ENCODE measurements at places on chromosomes 7 and 10.

DNA sequence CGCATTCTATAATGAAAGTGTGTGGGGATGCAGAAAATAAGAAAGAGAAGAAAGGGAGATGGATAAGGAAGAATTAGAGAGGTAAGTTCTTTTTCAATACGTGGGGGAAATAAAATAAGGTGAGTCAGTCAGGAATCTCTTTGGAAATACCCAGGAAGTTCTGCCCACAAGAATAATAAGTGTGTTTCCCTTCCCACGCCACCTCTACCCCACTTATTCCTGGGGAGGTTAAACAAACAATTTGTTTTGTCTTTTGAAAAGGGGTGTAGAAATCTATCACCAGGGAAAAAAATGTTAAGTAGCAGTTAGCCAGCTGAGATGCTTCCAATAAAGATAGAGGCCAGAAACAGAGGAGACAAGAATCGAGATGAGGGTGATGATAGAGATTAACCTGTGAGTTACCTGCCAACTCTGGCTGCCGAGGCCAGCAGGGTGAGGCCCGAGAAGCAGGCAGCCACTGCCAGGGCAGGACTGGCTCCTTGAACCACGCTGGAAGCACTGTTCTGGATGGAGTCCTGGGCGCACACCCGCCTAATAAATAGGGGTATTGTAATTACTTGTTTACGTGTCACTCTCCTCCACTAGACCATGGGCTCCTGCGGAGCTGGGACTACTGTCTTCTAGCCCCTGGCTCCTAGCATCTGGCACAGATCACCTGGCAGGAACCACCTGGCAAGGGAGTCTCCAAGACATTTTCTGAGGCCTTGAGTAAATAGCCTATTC, 191.3 kb downstream of the FGFR2 start:
- no peak for DNase-seq

DNA sequence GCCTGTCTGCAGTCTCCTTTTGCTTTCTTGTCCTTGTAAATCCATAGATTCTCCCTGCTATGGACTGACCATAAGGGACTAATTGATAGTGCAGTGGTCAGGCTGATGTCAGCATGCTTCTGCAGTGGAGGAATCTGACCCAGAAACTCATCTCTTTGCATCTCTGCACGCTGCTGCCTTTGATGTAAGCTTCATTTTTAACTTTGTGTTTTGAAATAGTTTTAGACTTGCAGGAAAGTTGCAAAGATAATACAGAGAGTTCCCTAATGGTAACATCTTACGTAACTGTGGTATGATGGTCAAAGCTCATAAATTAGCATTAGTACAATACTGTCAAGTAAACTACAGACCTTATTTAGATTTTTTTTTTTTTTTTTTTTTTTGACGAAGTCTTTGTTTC, 89.6 kb downstream of the GALNT17 start:
- no peak for DNase-seq

DNA sequence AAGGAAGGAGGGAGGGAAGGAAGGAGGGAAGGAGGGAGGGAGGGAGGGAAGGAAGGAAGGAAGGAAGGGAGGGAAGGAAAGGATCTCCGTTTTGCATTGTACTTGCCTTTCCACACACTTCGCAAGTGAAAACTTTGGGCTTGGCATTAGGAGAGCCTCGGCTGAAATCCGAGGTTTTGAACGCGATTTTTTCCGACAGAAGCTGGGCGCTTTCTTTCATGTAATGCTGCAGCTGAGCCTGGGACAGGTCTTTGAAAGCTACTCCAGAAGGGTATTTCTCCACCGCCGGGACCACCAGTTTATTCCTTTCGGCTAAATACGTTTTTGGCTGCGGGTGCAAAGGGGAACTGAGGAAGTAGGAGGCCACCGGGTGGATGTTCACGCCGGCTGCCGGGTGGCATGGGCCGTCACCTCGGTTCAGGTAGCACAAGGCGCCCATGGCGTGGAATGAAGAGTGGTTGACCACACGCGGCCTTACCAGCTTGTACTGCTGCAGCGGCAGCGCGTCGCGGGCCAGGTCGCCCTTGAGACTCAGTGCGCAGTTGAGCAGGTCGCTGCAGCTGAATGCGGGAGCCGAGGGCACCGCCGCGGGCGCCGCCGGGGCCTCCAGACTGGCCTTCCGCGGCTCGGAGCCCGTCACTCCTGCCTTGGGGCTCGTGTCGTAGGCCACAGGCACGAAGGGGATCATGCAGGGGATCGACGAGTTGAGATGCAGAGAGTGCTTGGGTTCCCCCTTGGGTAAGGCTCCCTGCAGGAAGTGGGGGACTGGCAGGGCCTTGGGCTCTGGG, 825 bp downstream of the FEZF1 start:
- DNase-seq, result no peak

GRCh38 chr7:2870471-2870931, 26.4 kb upstream of the GNA12 start:
- no peak for DNase-seq

GRCh38 chr7:48390388-48391327, 219.4 kb downstream of the ABCA13 start:
- no peak for DNase-seq

Measured in stimulated activated CD8-positive, alpha-beta memory T cell treated with anti-CD3 and anti-CD28 coated beads, Interleukin-4, amount 100 ng/mL, for 1 hour (primary cell).